ENCODE measurements at places on chromosomes 3 and 15.

DNA sequence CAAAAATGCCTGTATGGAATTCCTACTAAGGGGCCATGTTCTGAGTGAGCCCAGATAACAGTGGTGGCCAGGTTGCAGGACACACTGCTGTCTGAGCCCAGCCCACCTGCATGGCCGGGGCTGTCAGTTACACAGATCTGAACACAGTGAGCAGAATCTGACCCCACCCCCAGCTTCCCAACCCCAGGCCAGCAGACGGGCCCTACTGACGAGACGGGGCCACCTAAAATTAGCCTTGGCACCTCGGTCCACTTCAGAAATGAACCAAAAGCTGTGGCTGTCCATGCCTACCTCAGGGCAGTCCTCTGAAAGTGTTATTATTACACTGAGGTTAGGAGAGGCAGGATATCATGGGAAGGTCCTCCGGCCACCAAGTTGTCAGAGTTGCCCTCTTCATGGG, 51.8 kb downstream of the LMCD1 start:
- DNase-seq: no peak

- no peak for DNase-seq
Measured at GRCh38 chr15:92616621-92617548, 38.7 kb downstream of the FAM174B start.

GRCh38 chr3:59938828-59939227, 889.0 kb upstream of the CFAP20DC start:
- no peak for DNase-seq

- DNase-seq: no peak
Measured at GRCh38 chr15:53000409-53000808, 210.3 kb upstream of the ONECUT1 start.

DNA sequence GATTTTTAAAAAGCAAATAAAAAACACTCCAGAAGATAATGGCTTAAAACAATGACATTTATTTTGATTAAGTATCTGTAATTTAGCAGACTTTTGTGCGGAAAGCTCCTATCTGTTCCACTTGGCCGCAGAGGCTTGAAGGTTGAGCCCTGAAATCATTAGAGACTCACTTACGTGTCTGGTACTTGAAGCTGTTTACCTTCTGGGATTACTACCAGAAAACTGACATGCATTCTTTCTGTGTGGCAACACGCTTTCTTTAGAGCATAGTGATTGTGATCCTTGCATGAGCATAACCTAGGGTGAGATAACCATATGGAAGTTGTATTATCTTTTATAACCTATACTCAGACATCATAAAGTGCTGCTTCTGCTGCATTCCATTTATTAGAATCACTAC, 298.5 kb downstream of the SI start:
- DNase-seq: no peak

- DNase-seq: no peak
Measured at GRCh38 chr3:127108796-127109195, 84.1 kb upstream of the PRR23E start.

GRCh38 chr3:188518835-188519452, 365.0 kb downstream of the LPP start:
- no peak for DNase-seq

DNA sequence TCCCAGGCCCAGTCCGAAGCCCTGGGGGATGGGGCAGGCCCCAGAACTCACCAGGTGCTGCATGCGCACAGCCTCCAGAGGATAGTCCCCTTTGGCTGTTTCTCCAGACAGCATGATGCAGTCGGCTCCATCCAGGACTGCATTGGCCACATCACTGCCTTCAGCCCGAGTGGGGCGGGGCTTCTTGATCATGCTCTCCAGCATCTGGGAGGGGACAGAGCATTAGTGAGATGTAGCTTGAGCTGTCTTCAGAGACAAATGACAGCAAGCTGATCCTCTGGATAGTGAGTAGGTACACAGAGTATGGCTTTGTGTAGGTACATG, 9.1 kb upstream of the GRAMD2A start:
- no peak for DNase-seq

- DNase-seq: no peak
Measured at GRCh38 chr3:41943311-41943843, 18.5 kb downstream of the ULK4 start.

DNA sequence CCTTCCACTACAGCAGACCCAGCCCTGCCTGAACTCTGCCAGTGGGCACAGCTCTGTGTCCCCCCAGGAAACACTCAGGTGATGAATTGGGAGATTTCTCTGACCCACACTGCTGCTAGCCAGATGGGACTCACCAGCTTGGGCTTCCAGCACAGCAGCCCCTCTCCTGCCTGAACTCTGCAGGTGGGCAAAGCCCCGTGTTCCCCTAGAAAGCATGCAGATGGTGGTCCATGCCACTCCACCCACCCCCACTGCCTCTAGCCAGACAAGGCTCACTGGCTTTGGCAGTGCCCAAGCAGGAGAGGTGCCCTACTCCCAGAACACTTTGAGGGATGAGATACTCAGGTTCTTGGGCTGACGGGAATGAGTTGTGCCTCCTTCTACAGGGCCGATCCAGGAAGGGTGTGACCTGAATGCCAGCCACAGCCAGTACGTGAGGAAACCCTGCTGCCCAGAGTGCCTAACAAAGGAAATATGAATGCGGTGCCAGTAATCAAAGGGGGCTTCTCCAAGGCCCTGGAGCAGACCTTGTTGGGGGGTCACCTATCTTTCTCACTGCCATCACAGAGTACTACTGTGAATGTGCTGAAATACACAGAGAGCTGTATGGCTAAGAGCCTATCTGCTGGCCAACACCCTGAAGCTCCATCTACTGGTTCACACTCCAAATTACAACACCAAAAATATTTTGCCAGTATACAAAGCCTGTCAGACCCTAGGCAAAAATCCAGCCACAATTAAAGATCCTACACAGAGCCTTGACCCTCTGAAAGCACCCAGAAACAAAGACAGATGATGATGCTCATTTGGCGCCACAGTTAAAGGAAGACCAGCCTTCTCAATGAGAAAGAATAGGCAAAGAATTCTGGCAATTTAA, 61.9 kb downstream of the BTLA start:
- DNase-seq: no peak

GRCh38 chr3:69868841-69869420, 129.7 kb downstream of the MITF start:
- no peak for DNase-seq

GRCh38 chr3:52004163-52004787, 8.6 kb upstream of the RPL29 start:
- DNase-seq: no peak

- DNase-seq: no peak
Measured at GRCh38 chr3:53624061-53624857, 129.8 kb downstream of the CACNA1D start.

- DNase-seq: no peak
Measured at GRCh38 chr3:107525644-107526305, 3.0 kb downstream of the BBX start.

All from activated CD4-positive, CD25-positive, alpha-beta regulatory T cell (primary cell).